ENCODE measurements at places on chromosomes 16 and 17. TPM values are rescaled to one million over a fixed set of nuclear protein-coding genes. Genes with fewer than 3 reads are reported as not detected.
A peak's percentile ranks its signal among the peaks of the same experiment; 100 is the strongest.

- peak; percentile 25 for DNase-seq
Observed at GRCh38 chr16:11167581-11167980, 88.4 kb downstream of the SOCS1 start.

GRCh38 chr16:13561291-13562070 is 358.5 kb upstream of the ERCC4 start:
- no peak for DNase-seq

GRCh38 chr17:57560319-57560705 is 184.8 kb downstream of the CCDC182 start:
- DNase-seq = no peak

The RBFOX1 gene
- polyA plus RNA-seq = 0.13 TPM

The MYO15B gene
- 402 TPM for polyA plus RNA-seq

- no peak for DNase-seq
Observed at GRCh38 chr16:1523581-1524245, 9.8 kb upstream of the TMEM204 start.

DNA sequence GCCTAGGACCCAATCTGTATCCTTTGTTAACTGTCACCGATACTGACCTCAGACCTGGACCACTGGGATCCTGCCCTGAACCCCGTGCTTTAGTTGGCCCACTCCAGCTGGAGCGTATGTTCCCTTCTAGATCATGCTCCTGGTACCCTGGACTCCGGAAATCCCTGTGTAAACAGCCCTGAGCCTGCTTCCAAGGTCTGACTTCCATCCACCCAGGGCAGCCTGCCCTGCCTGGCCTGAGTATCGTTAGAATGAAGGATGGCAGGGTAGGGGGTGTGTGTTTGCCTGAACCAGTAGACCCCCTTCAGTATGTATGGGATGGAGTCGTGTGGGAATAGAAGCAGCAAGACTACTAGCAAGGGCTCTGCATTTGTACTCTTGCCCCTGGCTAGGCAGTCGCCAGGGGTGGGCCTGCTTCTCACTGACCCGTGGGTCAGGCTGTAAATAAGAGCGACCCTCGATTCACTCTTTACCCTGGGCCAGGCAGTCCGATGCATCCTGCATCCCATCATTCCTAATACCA is 691 bp upstream of the TMEM98 start:
- no peak for DNase-seq

GRCh38 chr17:521561-522325 is 169.1 kb upstream of the RPH3AL start:
- no peak for DNase-seq

DNA sequence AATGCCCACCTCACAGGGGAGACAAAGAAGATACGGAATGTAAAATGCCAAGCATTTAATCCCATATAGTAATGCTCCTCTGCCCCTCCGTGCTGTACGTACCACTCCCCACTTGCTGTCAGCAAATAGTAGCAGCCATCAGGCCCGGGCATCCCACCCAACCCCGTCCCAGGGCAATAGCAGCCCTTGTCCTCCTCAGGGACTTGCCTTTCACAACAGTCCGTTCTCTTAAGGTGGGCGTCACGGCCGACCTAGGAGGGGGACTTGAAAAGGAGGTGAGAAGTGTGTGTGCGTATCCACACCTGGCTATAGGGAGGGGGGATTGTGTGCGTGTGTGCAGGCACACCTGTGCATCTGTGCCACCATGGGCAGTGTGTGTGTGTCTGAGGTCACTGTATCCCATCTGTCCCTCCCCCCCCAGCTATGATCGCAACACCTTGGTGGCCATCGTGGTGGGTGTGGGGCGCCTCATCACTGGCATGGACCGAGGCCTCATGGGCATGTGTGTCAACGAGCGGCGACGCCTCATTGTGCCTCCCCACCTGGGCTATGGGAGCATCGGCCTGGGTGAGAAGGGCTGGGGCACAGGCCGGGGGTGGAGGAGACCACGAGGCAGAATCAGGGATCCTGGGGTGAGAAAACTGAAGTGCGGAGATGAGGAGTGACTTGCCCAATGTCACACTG is 4.0 kb downstream of the FKBP10 start:
- no peak for DNase-seq

GRCh38 chr17:79977161-79977631 is 58.5 kb downstream of the TBC1D16 start:
- DNase-seq = no peak

DNA sequence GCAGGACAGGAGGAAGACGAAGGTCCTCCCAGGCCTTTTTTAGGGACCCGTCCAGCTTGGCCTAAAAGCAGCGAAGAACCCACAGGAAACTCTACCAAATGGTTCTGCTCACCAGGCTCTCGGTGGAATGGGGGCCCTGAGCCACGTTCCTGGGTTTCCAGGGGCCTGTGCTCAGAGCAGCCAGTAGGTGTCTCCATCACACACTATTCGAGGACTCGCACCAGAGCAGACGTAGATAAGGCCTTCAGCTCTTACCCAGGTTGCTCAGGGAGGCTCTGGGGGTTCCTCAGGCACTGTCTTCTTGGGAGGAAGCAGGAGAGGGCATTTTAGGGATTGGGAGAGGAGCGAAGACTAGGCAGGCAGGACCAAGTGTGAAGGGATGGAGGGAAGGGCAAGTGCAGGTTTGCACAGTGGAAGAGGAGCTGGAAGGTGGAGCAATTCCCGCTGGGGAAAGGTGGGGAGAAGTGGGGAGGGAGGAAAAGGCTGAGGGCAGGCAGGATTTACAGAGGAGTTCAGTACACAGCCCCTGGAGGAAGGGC is 157.1 kb downstream of the RGS9 start:
- no peak for DNase-seq

The HP gene
- 8.7 TPM for polyA plus RNA-seq

GRCh38 chr17:12386225-12386624 is 279.5 kb upstream of the MYOCD start:
- no peak for DNase-seq

DNA sequence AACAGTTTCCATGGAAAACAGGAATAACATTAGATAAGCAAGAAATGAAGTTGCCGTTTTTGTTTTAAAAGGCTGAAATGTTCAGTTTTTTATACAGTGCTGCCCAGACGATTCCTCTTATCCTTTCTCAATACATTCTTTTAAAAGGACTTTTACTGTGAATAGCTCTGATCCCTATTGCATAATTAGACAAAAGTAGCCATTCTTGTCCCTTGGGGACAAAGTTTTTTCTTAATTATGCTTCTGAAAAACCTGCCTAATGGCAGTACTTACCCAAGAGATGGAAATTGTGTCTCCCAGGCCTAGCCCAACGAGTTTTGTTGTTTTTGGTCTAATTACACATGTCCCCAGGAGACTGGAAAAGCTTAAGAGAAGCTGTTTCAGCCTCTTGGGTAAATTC is 27.6 kb downstream of the NXPH3 start:
- DNase-seq = no peak

DNA sequence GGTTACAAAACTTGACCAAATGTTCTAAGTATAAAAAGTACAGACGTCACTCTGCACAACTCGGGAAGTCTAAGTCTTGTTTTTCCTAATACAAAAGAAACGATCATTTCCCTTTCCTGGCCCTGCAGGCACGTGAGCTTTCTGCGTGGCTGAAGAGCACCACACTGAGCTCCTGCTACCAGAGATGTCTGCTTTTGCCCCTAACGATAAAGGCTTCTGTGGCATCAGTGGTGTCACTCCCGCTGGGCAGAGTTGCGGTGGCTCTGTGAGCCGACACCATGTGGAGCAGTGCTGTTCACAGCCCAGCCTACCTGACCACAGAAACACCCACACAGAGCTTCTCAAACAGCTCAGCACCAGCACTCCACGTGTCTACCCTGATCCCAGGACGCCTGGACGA is 20.5 kb downstream of the EMC8 start:
- DNase-seq = no peak

GRCh38 chr17:69588827-69589239 is 174.3 kb downstream of the MAP2K6 start:
- no peak for DNase-seq

The CAVIN1 gene
- 25.3 TPM for polyA plus RNA-seq

DNA sequence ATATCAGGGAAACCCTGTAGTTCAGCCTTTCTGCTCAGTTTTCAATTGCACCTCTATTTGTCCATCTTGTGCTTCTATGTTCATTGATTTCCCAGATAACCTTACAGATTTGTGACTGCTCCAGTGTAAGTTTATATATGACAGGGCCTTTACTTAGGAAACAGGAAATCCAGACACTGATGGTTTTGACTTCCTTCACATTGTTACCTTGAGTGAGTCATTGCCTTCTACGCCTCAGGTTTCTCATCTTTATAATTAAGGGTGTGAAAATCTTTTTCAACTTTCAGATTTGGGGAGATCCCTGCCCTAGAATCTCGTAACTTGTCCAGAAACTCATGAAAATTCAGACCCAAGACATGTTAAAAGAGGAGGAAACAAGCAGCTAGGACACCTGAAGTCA is 342.4 kb upstream of the TBX2 start:
- no peak for DNase-seq

- no peak for DNase-seq
Observed at GRCh38 chr16:9885467-9885866, 296.8 kb downstream of the GRIN2A start.

The CACNG5 gene
- 0.13 TPM for polyA plus RNA-seq

DNA sequence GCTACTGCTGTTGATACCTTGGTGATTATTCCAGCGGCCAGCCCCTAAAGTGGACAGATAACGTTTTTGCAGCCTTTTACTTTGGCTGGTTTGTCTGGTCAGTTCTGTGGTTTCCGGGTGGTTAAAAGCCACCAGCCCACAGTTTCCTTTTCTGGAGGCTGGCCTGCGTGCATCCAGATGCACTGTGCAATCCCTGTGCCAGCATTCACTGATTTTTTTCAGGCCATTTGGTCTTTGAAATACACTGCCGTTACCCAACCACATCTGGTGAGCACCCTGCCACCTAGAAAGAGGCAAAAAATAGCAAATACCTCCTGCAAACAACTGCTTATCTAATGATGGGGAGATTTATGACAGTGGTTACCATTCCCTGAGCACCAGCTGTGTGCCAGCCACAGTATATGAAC is 797 bp downstream of the NUDT7 start:
- DNase-seq = no peak

The DHX58 gene
- polyA plus RNA-seq = 38.1 TPM

GRCh38 chr17:50452630-50453300 is 15.9 kb downstream of the CHAD start:
- DNase-seq = no peak

DNA sequence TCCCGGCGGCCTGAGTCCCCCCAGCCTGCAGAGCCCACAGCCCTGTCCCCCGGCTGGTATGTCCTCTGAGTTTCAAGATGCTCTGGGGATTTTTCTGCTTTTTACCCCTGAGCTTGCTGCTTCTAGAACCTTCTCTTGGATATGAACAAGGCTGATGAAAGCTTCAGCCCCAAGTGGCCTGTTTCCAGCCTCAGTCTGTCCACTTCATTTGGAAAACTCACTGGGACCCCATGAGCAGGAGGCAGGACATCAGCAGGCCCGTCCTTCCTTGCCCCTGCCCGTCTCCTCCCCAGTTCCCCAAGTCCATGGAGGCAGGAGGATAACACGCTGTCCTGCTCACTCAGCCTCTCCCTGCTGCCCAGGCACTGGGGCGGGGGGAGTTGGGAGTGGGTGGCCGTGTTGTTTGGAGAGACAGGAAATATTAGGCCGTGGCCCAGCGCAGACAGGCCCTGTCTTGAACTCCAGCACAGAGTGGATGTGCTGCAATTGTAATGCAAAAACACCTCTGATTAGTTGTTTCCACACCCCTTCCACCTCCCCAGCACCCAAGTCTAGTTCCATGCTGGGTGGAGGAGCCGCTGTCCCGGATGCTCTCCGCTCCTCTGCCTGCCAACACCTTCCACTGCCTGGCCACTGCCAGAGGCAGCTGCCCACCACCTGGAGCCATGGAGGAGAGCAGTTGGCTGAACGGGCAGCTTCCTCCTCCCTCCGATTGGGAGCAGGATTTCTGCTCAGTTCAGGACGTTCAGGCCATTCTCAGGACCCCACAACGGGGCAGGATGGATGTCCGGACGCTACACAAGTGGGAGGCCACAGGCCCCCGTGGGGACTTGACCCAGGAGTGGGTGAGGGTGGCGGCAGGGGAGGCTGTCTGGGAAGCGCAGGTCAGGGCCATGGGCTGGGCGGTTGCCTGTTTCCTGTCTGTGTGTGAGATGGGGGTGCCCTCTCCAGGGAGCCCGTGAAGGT is 216.9 kb upstream of the GSE1 start:
- peak; percentile 74 for DNase-seq

GRCh38 chr17:43406676-43407645 is 8.2 kb downstream of the ARL4D start:
- DNase-seq = no peak

The SLC35G3 gene
- polyA plus RNA-seq = not detected

The CSH2 gene
- not detected for polyA plus RNA-seq

The CNTD1 gene
- 0.17 TPM for polyA plus RNA-seq

GRCh38 chr17:61836266-61837174 is 26.8 kb downstream of the BRIP1 start:
- no peak for DNase-seq

GRCh38 chr16:87801679-87802259 is 36.0 kb upstream of the KLHDC4 start:
- DNase-seq = no peak

The EIF4A3 gene
- polyA plus RNA-seq = 37.3 TPM

- DNase-seq = no peak
Observed at GRCh38 chr16:67593288-67593687, 31.0 kb downstream of the CTCF start.

- DNase-seq = peak; percentile 81
Observed at GRCh38 chr17:36592316-36592715, 637 bp downstream of the DHRS11 start.

The KRTAP4-6 gene
- not detected for polyA plus RNA-seq

DNA sequence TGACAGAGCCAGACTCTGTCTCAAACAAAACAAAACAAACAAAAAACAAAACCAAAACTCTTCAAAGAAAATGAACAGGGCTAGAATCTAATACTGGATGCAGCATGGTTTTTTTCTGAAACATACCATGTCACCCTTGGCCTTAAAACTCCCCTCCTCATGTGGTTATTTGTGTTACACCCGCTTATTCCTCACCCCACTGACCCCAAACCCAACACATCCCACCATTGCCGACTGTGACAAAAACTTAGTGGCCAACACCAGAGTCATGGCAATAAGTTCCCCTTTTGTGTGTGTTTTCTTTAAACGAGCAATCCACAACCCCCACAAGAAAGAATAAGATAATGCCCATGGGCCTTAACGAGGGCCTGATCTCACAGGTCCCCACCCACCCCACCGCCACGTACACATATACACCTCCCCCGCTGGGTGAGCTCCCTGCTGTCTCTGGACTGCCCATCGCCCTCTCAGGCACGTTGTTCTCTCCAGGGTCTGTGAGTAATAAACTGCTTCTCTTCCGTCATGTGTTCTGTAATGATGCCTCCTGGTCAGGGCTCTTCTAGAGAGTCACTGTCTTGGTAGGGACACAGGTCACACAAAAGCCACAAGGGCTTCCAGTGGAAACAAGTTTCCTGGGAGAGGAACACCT is 16.8 kb upstream of the ENGASE start:
- peak; percentile 60 for DNase-seq

Data from spleen (tissue), 13 donors.